ENCODE measurements at places on chromosomes 4 and X.
A peak's percentile ranks its signal among the peaks of the same experiment; 100 is the strongest.

- DNase-seq = no peak
These were observed 82.1 kb upstream of the NKX1-1 start for GRCh38 chr4:1488357-1488756.

DNA sequence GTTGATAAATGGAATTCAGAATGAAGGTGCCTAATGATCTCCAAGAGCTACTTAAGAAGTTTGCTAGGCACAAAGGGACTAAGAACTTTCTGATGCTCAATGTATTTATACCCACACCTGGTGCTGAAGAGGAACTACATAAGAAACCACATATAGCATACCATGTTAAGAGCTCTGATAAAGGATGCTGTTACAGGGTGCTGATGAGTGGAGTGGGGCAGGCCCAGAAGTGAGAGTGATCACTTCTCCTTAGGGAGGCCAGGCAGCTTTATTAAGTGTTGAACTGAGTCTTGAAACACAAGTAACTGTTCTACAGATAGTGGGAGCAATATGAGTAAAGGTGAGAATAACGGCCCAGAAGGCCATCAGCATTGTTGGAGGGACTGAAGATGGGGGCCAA lies 68.3 kb upstream of the CHRDL1 start:
- DNase-seq = no peak

DNA sequence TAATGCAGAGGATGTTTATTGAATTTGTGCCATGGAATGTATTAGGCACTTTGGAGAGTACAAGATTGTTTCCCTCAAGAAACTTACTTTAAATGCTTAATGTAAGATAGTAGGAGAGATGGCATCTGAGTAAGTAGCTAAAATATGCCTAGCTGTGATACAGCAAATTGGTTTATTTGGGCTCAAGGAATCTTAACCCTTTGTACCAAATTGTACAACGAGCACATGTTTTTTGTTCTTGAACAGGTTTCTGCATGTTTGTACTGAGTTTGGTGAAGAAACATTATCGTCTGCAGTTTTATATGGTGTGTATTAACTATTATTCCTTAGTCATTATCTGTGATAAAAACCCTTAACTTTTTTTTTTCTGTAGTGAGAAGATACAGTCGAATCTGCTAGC lies 48.6 kb downstream of the CDS1 start:
- no peak for DNase-seq

- no peak for DNase-seq
These were observed 184.9 kb upstream of the PCDH7 start for GRCh38 chr4:30535255-30535654.

DNA sequence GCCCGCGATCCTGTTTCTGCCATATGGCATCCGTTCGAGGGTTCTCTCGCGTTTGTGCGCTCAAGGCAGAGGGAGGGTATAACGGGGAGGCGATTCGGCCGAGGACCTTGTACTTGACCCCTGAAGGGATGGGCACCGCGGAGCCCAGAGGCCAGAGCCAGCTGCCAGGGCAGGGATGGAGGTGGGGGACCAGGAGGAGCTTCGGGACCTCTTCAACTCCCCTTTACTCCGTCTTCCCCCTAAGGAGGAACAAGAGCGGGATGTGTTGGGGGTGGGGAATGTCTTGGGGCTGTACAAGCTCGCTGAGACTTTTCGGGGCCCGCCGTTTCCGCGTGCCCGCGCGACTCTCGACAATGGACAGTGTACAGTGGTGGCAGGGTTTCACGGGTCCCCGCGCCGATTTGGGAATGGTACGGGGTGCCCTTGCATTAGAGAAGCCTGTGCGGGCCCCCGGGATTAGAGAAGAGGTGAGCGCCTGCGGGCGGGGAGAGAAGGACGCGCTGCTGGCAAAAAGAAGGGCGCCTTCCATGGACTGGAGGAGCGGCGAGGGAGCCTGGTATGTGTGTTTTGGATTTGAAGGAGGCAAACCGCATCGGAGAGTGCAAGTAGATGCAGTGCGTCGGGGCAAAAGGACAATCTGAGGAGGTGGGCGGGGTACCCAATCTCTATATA lies 760 bp downstream of the UGT8 start:
- no peak for DNase-seq

- peak; percentile 88 for DNase-seq
These were observed 18.5 kb upstream of the PIM2 start for GRCh38 chrX:48937054-48937907.

GRCh38 chr4:102843938-102844337 lies 16.6 kb upstream of the UBE2D3 start:
- DNase-seq = no peak

GRCh38 chr4:125991398-125991797 lies 676.6 kb downstream of the FAT4 start:
- no peak for DNase-seq

GRCh38 chr4:123631786-123632692 lies 235.4 kb downstream of the SPRY1 start:
- DNase-seq = no peak

DNA sequence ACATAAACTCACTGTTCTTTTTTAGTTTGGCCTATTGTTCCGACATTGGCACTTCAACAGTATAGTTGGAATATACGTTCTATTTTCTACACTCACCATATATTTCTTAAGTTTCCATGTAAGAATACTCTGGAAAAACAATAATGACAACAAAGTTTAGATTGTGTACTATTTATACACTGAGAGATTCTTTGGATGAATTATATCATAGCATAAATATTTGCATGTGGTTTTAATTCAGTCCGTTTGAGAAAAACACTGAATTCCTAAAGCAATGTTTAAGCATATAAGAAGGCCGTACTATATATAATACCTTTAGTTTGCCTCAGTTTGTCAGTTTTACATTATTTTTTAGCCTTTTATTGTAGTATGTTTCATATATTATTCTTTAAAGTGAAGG lies 82.4 kb downstream of the RAP1GDS1 start:
- no peak for DNase-seq

DNA sequence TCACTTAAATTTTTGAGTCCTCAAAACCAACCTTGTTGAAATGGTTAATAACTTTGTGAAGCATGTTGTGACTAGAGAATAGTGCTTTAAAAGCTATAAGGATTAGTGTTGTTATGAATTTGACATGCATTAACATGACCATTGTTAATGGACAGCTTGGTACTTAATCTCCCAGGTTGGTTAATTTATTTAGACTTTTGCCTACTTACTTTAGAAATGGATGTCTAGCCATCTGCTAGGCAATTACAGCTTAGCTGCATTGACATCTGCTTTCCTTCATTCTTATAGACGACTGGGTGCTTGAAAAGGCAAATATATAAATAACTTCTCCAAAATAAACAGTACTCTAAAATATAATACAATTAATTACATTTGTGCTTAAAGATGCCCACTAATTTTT lies 368.0 kb downstream of the CCSER1 start:
- DNase-seq = no peak

GRCh38 chr4:55082756-55083155 lies 42.6 kb downstream of the KDR start:
- no peak for DNase-seq

DNA sequence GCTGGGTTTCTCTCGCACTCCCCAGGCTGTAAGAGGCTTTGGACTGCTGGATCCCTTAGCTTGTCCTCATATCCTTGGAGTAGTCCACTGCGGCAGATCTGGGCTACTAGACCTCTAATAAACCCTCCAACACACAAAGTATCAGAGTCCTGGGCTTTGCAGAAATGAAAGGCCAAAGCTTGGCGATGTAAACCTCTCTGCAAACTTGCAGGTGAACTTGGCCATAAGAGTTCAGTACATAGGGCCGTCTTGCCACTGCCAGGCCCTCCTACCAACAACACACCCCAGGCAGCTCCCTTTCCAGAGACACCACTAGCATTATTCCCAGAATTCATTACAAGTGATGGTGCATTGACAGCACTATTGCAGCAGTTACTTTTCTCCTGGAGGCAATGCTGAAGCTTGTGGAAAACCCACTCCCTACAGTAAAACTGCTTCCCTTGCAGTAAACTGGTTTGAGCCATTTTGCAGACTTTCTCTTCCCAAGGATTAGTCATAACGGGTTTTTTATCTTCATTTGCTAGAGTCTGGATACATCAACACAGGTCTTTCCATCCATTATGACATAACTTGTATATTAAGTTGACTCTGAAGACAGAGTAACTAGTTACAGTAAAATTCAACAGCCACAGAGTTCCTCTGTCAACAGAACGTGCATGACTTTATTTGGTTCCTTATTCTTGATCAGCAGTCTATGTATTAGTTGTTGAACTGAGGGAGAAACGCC lies 2.4 kb downstream of the ANKRD50 start:
- DNase-seq = no peak

DNA sequence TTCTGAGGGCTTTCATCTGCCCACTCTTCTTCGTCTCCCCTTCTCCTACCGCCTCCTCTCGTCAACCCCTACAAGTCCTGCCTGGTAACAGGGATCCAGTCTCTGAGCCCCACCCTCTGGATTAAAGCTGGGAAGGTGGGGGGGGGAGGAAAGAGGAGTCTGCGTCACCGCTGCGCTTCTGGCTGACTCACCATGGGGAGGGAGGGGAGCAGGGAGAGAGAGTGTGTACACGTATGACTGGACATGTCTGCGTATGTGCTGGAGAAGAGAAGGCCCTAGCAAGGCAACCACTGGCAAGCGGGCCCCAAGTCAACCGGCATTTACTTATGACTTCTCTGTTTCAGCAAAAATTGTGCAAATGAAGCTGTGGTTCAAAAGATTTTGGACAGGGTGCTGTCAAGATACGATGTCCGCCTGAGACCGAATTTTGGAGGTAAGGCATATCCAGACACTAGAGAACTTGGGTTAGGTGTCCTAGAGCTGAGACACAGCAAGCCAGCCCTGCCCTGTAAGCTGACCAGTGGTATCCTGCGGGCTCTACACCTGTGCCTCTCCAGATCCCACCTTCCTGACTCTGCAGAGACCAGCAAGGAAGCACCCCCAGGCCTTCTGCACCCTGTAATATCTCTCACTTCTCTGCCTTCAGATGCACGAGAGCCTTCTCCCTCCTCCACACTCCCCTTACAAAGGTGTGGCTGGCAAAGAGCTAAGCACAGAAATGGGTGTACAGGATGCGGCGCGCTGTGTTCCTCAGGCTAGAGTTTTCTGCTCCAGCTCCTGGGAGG lies 2.5 kb downstream of the GABRQ start:
- DNase-seq = no peak

GRCh38 chr4:187603093-187604025 lies 392.2 kb upstream of the ZFP42 start:
- no peak for DNase-seq

GRCh38 chr4:138448169-138448568 lies 206.0 kb upstream of the SLC7A11 start:
- DNase-seq = no peak

DNA sequence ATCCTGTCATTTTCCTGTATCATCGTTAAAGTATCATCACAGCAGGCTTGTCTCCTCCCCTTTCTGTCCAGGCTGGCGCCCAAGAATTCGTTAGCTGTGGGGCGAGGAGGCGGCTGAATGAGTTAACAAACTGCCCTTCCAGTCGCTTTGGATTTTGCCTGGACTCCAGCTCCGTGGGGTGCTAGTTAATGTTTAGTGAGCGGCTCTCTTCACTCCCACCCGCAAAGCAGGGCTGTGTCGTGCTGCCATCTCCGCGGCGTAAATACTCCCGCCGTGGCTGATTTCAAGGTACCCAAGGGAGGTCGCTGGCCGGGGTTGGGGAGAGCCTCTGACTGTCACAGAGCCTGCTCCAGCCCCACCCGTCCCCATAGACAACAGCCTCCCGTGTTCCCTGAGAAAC lies 44.9 kb upstream of the SPRY1 start:
- no peak for DNase-seq

DNA sequence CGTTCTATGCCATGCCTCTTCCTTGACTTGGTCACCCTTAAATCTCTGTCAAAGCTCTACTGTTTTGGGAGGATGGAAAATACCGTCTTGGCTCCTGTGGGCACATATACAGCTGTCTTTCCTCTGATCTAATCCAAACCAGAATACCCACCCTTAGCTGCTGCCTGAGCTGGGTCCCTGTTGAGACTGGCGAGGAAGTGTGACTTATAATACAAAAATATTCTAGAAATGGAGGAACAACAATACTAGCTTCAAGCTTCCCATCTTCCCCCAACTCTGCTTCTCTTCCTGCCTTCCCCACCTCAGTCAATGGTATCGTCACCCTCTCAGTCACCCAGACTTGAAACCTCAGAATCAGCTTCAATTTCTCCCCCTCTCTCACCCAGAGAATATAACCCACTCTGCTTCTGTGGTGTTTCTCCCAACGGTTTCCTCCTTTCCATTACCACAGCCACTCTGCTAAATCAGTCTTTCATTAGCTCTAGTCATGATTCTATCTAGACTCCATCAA lies 599 bp upstream of the IL2RG start:
- DNase-seq = no peak

DNA sequence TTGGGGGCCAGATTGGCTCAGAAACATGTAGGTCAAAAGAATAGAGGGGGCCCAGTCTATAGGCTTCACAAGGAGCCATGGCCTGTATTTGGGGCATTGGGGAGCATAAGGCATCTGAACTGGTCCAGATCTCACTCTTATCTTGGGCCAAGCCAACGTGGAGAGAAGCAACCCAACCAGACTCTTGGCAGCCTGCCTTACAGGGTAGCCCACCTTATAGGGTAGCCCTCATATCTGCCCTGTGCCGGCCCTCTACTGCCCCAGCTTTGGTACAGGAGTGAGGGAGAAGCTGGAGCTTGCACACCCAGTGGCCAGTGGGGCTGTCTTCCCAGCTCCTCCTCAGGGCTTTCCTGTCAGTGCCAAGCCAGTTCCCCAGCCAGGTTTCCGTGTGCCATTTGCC lies 142.2 kb downstream of the AMMECR1 start:
- DNase-seq = no peak

GRCh38 chr4:2836391-2836859 lies 7.2 kb upstream of the ADD1 start:
- DNase-seq = no peak

DNA sequence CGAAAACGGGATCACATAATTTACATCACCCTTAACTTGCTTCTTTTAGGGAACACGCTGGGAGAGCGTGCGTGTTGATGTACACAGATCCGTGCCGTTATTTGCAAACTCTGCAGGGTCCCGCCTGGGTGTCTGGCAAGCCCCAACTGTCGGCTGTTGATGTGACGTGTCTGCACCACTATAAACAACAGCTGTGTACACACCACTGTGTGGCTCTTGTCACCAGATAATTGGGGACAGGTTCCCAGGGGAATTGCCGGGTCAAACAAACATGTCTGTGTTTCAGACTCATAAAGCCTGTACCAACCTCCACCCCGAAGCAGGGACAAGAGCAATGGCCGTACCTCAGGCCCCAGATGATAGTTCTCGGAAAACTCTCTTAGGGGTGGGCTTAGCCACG lies 105.0 kb upstream of the AFAP1 start:
- no peak for DNase-seq

DNA sequence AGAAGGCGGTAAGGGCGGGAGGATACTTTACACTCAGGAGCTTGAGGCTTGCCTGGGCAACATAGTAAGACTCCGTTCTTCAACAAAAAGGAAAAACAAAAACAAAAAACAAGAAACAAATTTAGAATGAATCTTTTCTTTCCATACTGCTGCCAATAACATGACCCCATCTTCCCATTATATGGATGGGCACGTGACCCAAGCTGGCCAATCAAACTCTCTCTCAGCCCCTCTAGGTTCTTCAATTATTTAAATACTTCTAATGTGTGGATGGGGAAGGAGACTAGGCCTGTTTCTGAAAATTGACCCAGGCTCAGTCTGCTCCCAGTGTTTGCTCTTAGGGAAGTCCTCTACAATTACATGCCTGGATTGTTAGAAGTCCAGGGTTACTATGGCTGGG lies 22.2 kb upstream of the ATP6AP2 start:
- no peak for DNase-seq

Measured in activated naive CD8-positive, alpha-beta T cell treated with anti-CD3 and anti-CD28 coated beads for 36 hours (primary cell).